ENCODE measurements at places on chromosomes 1 and 21.

- no peak for DNase-seq
Measured at GRCh38 chr1:173342736-173343135, 134.4 kb upstream of the PRDX6 start.

GRCh38 chr21:28783641-28784185 is 209.0 kb downstream of the LTN1 start:
- no peak for DNase-seq

- DNase-seq = no peak
Measured at GRCh38 chr1:168742386-168742785, 13.4 kb upstream of the DPT start.

- no peak for DNase-seq
Measured at GRCh38 chr1:2840036-2840809, 38.7 kb upstream of the TTC34 start.

- no peak for DNase-seq
Measured at GRCh38 chr1:60017508-60018205, 55.9 kb downstream of the C1orf87 start.

DNA sequence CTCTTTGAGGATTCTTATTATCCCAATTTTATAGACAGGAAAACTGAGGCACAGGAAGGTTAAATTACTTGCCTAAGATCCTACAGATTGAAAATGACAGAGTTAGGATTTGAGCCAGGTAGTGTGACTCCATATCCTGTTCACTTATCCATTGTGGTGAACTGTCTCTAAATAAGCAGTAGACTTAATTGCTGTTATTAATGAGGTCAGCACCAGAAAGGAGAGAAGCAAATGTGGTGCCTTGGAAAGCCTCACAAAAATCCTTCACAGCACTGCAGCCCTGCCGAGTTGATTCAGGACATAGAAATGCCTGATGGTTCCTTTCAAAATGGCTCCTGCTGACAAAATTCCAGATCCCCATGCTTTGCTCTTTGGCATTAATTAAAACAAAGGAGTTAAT is 193.3 kb upstream of the BEND5 start:
- DNase-seq = peak; percentile 4

DNA sequence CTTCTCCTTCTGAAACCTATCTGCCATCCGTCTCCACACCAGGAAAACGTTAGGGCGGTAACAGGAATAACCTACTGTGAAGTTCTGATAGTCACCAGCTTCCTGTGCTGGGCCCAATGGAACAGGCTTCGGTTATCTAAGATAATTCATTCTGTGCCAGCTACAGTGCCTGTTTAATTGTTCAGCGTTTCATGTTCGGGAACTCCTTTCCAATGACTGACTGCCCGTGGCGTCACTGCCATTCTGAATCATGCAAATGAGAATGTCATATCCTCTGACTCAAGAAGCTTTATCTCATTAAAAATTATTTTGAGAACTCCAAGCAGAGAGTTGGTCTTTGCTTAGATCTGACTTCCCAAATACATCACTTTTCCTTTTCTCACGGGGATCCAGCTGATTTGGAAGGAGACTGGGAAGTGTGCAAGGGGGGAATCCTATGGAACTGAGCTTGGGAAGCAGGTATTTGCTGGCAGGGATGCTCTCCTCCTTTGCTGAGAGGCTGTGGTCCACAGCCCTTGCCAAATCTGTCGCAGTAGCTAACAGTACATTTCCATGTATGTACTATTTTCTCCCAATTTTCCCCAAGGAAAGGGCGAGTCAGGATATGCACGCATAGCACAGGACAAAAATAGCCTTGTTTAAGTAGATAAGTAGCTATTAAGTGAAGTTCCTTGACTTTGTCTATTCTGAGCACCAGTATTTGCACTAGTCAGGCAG is 358.7 kb downstream of the LTN1 start:
- DNase-seq = peak; percentile 83

- no peak for DNase-seq
Measured at GRCh38 chr21:45088729-45089128, 14.3 kb downstream of the ADARB1 start.

- DNase-seq = no peak
Measured at GRCh38 chr1:214386747-214387146, 105.8 kb downstream of the SMYD2 start.

DNA sequence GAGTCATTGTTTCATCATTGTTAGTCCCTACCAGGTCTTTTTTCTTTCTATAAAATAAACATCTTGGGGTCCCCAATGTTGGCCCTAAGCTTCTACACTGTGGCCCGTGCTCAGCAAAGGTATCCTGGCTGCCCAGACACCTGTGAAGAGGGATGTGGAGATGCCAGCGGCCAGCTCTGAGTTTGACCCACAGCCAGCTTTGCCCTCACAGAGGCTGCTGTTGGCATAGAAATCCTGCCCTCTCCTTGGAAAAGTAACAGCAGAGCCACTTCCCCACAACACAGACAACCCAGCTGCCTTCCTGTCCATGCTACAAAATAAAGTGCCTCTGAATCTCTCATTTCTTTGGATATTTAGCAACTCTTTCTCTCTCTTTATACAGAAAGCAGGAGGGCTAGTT is 6.0 kb downstream of the TRIM62 start:
- DNase-seq = no peak

DNA sequence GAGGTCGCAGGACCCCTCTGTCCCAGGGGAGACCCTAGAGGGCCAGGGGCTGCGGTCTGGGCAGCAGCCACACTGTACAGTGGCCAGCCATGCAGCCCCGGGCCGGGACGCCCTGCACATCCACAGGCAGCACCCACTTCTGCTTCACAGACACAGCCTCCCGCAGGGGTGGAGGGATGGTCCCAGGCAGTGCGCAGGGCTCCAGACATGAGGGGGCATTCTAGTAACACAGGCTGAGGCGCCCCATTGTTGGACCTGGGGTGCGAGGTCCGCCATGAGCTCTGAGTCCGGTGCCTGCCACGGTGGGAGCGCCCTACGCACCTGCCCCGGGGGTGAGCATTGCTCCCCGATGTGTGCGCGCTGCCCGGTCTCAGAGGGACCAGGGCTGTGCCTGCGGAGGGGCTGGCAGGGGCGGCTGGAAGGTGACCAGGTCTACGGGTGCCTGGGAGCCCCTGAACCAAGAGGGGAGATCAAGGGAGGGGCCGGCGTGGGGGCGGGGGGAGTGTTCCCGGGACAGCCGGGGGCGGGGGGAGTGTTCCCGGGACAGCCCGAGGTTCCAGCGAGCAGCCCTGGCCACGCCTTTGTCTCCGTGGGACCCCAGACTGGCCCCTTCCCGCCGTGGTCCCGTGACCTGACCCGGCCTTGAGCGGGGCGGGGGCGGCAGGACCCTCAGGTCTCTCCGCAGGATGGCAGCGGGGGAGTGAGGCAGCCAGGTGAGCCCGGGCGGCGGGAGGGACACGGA is 4.5 kb downstream of the MMEL1 start:
- no peak for DNase-seq

DNA sequence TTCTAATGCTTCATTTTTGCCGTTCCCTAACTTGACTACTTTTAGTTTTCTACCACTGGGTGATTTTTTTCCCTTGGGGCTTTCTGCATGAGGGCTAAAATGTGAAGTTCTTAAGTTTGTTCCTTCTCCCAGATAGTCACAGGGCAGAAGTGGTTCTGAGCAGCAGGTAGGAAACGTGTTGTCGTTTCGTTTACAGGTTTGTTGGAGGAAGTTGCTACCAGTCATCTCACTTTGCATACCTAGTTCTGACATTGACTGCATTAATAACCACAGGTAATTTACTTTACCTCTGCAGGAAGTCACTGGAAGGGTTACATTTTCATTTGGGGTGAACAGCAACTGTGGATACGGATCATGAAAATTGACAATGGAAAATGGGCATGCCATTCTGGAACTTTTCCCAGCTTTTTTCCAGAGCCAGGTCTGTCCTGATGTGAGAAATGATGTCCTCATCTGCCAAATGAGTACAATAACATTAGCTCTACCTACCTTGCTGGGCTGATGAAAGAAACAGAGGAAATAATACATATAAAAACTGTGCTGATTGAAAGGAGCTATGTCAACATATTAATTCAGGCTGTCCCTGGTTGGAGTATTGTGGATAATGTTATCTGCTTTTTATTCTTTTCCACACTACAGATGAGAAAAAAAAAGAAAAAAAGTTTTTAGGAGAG is 94.2 kb downstream of the DISC1 start:
- DNase-seq = no peak

GRCh38 chr1:223189903-223190724 is 47.1 kb upstream of the TLR5 start:
- DNase-seq = peak; percentile 65

GRCh38 chr21:35203093-35203977 is 154.2 kb upstream of the RUNX1 start:
- DNase-seq = peak; percentile 75

DNA sequence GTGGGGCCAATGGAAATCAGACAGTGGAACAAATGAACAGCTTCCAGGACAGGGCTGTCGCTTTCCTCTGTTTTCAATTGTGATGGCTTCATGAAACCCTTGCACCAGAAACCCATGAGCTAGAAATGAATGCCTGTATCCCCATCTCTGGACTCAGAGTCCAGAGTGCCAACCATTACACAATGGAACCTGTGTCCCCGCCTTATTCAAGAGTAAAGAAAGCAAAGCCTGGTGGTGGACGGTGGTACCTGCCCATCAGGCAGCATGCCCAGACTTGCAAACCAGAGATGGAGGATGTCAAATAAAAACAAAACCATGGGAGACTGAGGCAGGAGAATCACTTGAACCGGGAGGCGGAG is 4.4 kb upstream of the CAPN2 start:
- no peak for DNase-seq

DNA sequence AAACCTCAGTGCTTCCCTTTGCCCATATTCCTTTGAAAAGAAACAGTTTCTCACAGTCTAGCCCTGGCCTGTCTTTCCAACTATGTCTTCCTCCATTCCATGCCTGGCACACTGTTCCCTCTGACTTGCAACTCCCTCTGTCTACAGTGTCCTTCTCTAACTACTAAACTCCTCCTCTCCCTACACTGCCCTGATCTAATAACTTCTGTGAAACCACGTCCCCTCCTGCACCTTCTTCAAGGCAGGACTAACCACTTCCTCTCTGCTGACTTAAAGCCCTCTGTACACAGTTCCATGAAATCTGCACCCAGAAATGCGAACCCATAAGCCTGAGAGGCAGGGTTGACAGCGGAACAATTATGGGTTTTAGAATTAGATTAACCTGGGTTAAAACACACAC is 62.2 kb upstream of the ATP1B1 start:
- DNase-seq = no peak

- DNase-seq = peak; percentile 72
Measured at GRCh38 chr1:54273795-54274163, 73.8 kb downstream of the MRPL37 start.

All from fibroblast of skin of scalp (primary cell).